Nephron progenitor cell (in vitro differentiated cells): ENCODE measurements at places on chromosomes 2 and 18.

- DNase-seq = no peak
These were observed 57.0 kb downstream of the CD28 start for GRCh38 chr2:203763241-203763937.

DNA sequence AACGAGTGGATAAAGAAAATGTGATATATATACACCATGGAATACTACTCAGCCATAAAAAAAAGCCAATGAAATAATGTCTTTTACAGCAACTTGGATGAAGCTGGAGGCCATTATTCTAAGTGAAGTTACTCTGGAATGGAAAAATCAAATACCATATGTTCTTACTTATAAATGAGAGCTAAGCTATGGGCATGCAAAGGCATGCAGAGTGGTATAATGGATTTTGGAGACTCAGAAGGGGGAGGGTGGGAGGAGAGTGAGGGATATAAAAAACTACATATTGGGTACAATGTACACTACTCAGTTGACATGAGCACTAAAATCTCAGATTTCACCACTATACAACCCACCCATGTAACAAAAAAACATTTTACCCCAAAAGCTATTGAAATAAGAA lies 1.7 kb upstream of the MSGN1 start:
- no peak for DNase-seq

- DNase-seq = no peak
These were observed 81.8 kb upstream of the LCLAT1 start for GRCh38 chr2:30365201-30365600.

DNA sequence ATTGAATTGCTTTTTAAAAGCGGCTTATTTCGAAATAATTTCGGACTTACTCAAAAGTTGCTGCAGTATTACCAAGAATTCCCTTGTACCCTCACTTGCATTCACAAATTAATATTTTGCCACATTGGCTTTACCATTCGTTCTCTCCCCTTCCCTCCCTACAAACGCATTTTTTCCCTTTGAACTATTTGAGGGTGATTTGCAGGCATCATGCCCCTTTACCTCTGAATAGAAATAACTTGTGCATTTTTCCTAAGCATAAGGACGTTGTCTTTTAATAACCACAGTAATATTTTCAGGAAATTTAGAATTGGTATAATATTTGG lies 608 bp downstream of the CCDC138 start:
- DNase-seq = no peak

GRCh38 chr2:8304821-8305766 lies 376.8 kb upstream of the ID2 start:
- no peak for DNase-seq

DNA sequence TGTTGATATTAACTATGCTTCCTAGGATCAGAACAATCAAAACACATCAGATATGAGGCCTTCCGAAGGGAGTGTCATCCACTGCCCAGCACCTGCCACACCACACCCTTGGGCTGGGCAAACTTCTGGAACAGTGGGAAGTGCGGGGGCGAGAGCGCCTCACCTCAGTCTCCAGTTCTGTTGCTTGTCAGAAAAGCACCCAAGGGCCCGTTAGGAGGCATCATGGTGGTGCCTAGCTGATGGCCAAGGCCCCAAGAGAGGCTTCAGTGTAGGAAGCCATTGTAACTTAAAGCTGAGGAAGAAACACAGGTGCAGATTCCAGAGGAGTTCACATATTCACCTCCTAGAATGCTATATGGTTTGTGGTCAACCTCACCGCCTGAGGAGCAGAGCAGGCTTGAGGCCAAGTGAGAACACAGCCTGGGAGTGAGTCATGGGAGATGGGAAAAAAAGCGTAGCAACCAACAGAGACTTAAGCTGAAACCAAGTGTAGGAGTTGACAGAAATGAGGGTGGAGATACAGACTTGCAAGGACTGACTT lies 85.1 kb upstream of the ATL2 start:
- no peak for DNase-seq

GRCh38 chr2:184597571-184597991 lies 748 bp upstream of the ZNF804A start:
- DNase-seq = peak; percentile 21

- no peak for DNase-seq
These were observed 63.6 kb upstream of the MGAT5 start for GRCh38 chr2:134190062-134190806.

GRCh38 chr2:232874677-232875223 lies 4.7 kb downstream of the SNORC start:
- DNase-seq = no peak

GRCh38 chr2:170155022-170155722 lies 22.8 kb upstream of the MYO3B start:
- DNase-seq = no peak

- no peak for DNase-seq
These were observed 14.7 kb upstream of the MRPL33 start for GRCh38 chr2:27756544-27757498.

DNA sequence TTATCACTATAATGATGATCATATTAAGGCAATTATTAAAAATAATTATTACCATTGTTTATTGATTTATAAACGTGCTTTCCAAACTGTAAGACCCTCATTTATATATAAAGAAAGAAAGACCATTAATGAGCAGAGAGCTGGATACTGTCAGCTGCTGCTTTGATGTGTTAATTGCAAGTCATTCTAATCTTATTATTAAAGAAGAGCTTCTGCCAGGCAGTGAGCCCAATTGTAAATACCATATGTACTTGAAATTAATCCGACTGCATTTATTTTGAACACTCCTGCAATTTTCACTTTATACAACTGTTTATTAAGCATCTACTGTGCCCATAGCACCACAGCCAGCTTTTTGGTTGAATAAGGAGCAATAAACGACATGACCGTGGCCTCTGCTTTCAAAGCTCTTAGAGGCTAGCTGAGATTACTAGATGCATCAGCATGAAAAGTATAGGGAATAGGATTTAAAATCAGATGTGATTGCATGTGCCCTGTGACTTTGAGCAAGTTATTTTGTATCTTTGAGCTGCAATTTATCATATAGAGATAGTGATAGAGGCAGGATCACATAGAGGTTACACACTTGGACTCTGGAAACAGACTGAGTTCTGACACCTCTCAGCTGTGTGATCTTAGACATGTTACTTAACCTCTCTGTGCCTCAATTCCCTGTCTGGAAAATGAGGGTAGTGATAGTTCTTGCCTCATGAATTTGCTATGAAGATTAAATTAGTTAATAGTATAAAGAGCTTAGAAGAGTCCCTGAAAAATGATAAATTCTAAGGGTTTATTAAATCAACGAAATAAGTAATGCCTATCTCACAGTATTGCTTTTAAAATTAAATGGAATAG lies 83.4 kb downstream of the MYCN start:
- DNase-seq = no peak

- no peak for DNase-seq
These were observed 175.2 kb downstream of the SMAD7 start for GRCh38 chr18:48775372-48776155.

DNA sequence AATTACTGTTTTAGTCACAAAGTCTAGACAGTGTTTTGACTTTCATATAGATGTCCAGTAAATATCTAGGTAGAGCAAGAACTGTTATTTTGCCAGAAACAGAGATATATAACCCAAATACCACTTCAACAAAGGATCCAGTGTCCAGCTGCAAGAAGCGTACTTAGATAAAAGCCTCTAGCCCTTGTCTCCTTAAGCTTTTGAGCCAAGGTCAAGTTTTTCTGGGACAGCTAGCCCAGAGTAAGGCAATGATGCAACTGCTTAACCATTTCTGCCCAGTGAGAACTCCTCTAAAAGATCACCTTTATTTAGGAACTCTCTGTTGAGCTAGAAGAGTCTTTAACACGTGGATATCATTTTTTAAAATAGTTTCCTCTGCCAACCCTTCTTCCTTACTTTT lies 1424.9 kb upstream of the NXPH2 start:
- no peak for DNase-seq

- DNase-seq = no peak
These were observed 290.5 kb downstream of the PARD3B start for GRCh38 chr2:204835786-204836185.

GRCh38 chr2:26725521-26725820 lies 32.9 kb downstream of the KCNK3 start:
- DNase-seq = no peak

- DNase-seq = no peak
These were observed 7.1 kb upstream of the KCMF1 start for GRCh38 chr2:84963692-84964405.

GRCh38 chr2:230575642-230576324 lies 136.9 kb upstream of the CAB39 start:
- DNase-seq = no peak

- no peak for DNase-seq
These were observed 331.3 kb downstream of the LRRTM4 start for GRCh38 chr2:77190721-77191346.
